ENCODE measurements at places on chromosomes 7 and 10.

DNA sequence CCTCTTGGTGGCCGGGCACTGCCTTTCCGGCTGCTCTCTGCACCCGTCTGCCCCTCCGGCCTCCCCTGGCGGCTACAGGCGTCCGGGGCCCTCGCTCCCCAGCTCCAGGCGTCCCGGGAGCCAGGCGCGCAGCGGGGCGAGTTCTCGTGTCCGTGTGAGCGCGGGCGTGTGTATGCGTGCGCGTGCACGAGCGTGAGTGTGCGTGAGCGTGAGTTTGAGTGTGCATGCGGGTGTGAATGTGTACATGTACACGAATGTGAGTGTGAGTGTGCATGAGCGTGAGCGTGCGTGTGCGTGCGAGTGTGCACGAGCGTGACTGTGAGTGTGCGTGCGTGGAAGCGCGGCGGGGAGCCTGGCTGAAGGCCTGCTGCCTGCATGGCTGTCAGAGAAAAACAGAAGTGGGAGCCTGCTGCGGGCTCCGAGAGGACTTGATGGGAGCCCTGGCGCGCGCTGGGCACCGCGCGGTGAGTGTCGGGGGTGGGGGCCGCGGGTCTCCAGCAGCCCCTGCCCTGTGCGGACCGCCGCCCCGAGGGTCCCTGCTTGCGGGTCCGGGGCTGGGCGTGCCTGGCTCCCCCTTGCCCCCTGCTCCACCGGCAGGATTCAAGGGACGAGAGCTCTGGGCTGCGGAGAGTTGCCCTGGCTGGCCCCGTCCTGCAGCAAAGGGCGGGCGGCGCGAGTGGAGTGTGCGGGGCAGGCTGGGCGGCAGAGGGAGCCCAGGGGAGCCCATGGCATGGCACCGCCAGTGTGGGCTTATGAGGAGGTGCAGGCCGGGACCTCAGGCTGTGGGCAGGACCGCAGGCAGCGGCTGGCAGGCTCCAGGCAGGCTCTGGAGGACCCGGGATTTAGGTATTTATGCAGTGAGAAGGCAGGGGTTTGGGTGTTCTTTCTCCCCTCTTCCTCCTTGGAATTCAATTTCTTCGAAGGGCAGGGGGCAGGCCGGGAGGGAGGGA is 75.8 kb upstream of the EN2 start:
- no peak overlapping the region for H3K4me3 ChIP-seq
- no peaks in the 10 kb centered on the region for H3K4me1 ChIP-seq
- no peaks in the 10 kb centered on the region for H3K36me3 ChIP-seq

DNA sequence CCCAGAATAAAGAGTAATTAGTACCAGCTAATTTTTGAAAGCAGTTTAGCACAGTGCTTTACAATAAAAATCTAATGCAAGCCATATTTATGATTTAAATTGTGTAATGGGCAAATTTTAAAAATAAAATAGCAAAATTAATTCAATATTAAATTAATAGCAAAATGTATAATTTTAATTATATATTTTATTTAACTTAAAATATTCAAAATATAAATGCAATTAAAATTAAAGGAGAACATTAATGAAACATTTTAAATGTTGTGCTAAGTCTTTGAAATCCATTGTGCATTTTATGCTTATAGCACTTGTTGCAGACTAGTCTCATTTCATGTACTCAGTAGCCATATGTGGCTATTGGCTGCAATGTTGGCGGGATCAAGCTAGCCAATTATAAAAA is 367.6 kb downstream of the SUGCT start:
- no peaks in the 10 kb centered on the region for H3K36me3 ChIP-seq
- DNase-seq: no peak
- no peaks in the 10 kb centered on the region for H3K27me3 ChIP-seq
- H3K4me3 ChIP-seq: no peak overlapping the region
- no peak overlapping the region for H3K27ac ChIP-seq

- no peak for DNase-seq
- H3K4me1 ChIP-seq: no peaks in the 10 kb centered on the region
- no peak overlapping the region for H3K4me3 ChIP-seq
- H3K27me3 ChIP-seq: no peaks in the 10 kb centered on the region
- H3K27ac ChIP-seq: no peak overlapping the region
Measured at GRCh38 chr7:155188357-155188756, 109.3 kb upstream of the INSIG1 start.

GRCh38 chr7:84372712-84373111 is 178.1 kb upstream of the SEMA3A start:
- peaks cover 6% of the 10 kb centered on the region for H3K4me1 ChIP-seq
- DNase-seq: peak; percentile 36
- no peak overlapping the region for H3K4me3 ChIP-seq
- H3K27ac ChIP-seq: peak overlapping the region; percentile 72
- H3K36me3 ChIP-seq: no peaks in the 10 kb centered on the region

DNA sequence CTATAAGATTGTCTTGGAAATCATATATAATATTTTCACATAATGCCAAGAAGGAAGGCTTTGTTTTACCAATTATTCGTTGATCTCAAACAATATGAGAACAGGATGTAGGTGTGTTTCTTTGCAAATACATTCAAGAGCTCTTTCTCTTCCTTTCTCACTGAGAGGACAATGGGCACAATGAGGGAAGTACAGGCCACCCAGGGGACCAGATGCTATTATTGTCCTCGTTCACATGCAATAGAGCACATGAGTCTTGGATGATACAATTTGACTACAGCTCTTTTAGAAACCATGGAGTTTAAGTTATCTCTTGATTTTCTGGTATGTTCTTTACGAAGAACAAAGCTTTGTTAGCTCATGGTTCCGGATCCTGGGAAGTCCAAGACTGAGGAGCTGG is 323.7 kb upstream of the KLF6 start:
- H3K4me1 ChIP-seq: no peaks in the 10 kb centered on the region
- DNase-seq: no peak
- no peak overlapping the region for H3K4me3 ChIP-seq
- no peaks in the 10 kb centered on the region for H3K27me3 ChIP-seq
- no peak overlapping the region for H3K27ac ChIP-seq

- H3K4me1 ChIP-seq: no peaks in the 10 kb centered on the region
- no peak overlapping the region for H3K4me3 ChIP-seq
- no peak overlapping the region for H3K27ac ChIP-seq
Measured at GRCh38 chr7:141748396-141748795, 10.2 kb downstream of the SSBP1 start.

DNA sequence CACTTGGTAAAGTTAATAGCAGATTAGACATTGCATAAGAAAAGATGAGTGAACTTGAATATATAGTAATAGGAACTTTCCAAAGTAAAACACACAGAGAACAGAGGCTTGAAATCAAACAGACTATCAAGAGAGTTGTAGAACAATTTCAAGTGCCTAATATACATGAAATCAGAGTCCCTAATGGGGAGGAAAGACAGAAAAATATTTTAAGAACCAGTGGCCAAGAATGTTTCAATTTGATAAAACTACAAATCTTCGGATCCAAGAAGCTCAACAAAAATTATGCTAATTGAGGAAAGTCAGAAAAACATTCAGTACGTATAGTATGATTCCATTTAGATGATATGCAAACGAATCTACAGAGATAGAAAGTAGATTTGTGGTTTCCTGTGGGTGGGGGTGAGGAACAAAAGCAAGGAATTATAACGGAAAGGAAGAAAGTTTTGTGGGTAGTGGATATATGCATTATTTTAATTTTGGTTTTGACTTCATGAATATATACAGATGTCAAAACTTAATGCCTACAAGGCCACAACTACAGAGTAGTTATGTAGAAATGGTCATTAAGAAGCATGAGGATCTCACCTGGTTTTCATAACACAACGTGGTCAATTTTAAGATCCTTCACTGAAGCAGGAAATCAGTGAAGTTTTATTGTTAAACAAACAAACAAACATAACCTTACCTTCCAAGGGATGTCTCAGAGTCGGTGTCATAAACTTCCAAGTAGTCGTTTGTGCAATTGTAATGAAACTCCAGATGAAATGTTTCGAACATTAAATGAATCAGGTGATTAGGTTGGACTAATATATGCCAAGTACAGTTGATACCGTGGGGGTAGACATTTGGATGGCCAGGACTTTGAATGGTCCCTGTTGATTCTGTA is 62.0 kb downstream of the CUBN start:
- DNase-seq: no peak
- no peaks in the 10 kb centered on the region for H3K36me3 ChIP-seq
- no peaks in the 10 kb centered on the region for H3K27me3 ChIP-seq
- peaks cover 7% of the 10 kb centered on the region for H3K4me1 ChIP-seq
- no peak overlapping the region for H3K27ac ChIP-seq

DNA sequence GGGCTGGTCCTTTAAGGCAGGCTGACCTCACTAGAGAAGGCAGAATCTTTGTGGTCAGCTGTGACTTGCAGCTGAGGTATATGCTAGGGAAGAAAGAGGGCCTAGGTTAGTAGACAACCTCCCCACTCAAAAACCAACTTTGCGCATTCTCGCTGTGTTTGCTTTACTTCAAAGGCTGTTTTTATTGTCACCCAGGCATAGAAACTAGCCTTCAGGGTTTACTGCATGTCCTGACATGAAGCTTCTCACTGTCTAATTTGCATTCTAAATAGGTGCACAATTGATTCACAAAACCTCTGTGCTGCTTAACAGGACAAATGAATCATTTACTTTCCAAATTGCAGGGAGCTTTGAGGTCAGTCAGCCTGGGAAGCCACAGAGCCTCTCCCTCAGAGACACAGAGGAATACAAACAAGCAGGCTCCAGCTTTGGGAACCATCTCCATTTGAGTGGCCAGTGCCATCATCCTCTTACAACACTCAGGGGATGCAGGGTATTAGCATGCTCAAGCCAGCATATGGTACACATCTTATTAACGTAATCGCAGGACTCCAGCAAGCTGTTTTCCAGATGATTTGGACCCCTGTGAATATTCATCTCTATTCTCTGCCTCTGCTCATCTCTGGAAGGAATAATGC is 596.4 kb upstream of the GHITM start:
- no peaks in the 10 kb centered on the region for H3K36me3 ChIP-seq
- H3K27me3 ChIP-seq: no peaks in the 10 kb centered on the region
- peak; percentile 84 for DNase-seq
- no peak overlapping the region for H3K4me3 ChIP-seq

- no peaks in the 10 kb centered on the region for H3K36me3 ChIP-seq
- peak; percentile 20 for DNase-seq
- H3K27ac ChIP-seq: no peak overlapping the region
- H3K27me3 ChIP-seq: peaks cover 2% of the 10 kb centered on the region
- H3K4me1 ChIP-seq: peaks cover 13% of the 10 kb centered on the region
- H3K4me3 ChIP-seq: no peak overlapping the region
Measured at GRCh38 chr7:128450409-128450808, 5.3 kb upstream of the HILPDA start.

- no peaks in the 10 kb centered on the region for H3K36me3 ChIP-seq
- peaks cover 7% of the 10 kb centered on the region for H3K27me3 ChIP-seq
- H3K4me3 ChIP-seq: no peak overlapping the region
- H3K4me1 ChIP-seq: no peaks in the 10 kb centered on the region
- H3K27ac ChIP-seq: no peak overlapping the region
Measured at GRCh38 chr7:99253369-99253768, 19.3 kb upstream of the MYH16 start.

DNA sequence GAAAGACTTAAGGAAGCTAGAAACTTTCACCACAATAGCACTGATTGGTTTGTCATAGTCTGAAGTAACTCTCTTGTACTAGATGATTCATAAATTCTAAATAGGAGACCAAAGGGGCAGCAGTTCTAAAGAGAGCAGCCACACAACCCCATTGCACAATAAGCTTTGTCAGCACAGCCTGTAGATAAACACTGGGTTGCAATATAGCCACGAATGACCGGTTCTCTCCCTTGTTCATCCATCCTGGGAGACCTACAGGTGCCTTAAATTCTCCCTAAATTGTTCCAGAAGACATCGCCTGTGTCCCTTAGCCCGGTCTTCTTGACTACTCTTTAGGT is 167.0 kb downstream of the SNX13 start:
- H3K27ac ChIP-seq: no peak overlapping the region
- H3K4me3 ChIP-seq: no peak overlapping the region
- DNase-seq: peak; percentile 92
- H3K27me3 ChIP-seq: no peaks in the 10 kb centered on the region
- peaks cover 9% of the 10 kb centered on the region for H3K4me1 ChIP-seq

DNA sequence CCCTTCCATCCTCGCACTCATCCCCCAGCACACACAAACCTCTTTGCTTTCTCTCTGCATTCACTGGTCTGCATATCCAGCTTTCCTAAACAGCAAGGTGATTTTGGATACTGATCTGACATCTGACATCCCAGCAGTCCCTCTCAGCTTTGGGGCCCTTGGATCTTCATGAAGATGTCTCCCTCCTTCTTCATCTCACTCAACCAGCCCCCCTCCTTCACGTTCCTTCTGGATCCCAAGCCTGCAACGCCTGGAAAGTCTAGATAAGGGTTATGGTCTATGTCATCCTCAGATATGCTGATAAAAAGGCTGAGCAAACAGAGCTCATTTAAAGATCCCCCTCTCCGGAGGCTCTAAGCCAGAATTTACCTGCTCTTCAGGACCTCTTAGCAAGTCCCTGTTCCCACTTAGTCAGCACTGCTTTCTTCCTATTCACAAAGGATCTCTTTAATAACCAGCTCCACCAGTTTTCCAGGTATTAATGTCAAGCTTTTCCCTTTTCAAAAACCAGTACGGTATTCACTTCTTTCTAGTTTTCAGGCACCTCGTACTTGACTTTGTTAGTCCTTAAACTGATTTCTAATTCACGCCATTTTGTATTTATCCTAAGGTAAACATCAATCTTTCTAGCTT is 38.9 kb downstream of the CREB3L2 start:
- H3K4me3 ChIP-seq: no peak overlapping the region
- no peak for DNase-seq
- H3K27me3 ChIP-seq: no peaks in the 10 kb centered on the region
- peaks cover 16% of the 10 kb centered on the region for H3K4me1 ChIP-seq
- H3K36me3 ChIP-seq: peaks cover 5% of the 10 kb centered on the region

DNA sequence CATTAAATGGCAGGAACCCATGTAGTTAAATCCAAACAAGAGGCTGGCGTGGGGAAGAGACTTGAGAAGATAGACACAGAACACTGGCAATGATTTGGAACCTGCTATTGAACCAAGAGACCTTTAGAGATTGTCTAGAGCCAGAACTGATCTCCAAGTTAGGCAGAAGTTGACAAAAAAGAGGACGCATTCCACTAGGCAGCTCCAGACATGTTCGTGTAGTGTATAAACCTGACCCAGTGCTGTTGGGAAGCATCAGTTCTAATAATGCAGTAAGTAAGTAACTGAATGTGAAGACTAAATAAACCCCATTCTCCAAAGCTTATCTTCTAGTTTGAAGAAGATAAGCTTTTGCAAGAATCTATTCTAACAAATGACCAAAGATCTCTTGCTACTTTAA is 50.8 kb downstream of the AP3M1 start:
- no peaks in the 10 kb centered on the region for H3K27me3 ChIP-seq
- H3K4me3 ChIP-seq: no peak overlapping the region
- no peak overlapping the region for H3K27ac ChIP-seq
- no peaks in the 10 kb centered on the region for H3K4me1 ChIP-seq

GRCh38 chr7:27631391-27631790 is 31.3 kb downstream of the HIBADH start:
- no peak overlapping the region for H3K4me3 ChIP-seq
- DNase-seq: no peak
- H3K27me3 ChIP-seq: no peaks in the 10 kb centered on the region
- no peaks in the 10 kb centered on the region for H3K36me3 ChIP-seq
- H3K4me1 ChIP-seq: no peaks in the 10 kb centered on the region
- H3K27ac ChIP-seq: no peak overlapping the region

Measured in fibroblast of lung (primary cell).